Activated T-cell treated with anti-CD3 and anti-CD28 coated beads, Interleukin-2, amount 50 U/mL, for 72 hours (primary cell): ENCODE measurements at places on chromosomes 1 and 21.

DNA sequence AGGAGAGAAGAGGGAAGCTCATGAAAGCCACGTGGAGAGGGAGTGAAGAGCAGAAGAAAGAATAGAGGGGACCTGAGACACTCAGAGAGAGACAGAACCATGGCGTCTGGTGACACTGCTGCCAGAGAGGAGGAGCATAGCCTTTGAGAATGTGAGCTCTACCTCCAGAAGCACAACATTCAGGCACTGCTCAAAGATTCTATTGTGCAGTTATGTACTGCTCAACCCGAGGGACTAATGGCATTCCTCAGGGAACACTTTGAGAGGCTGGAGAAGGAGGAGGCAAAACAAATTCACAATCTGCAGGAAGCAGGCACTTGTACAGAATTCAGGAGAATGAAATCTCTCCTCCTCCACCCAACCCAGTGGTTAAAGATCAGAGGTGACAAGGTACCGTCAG lies 45.1 kb downstream of the BTBD8 start:
- peaks cover 17% of the 10 kb centered on the region for H3K4me1 ChIP-seq
- H3K27me3 ChIP-seq, result no peaks in the 10 kb centered on the region
- no peak for DNase-seq
- H3K4me3 ChIP-seq, result no peak overlapping the region

- H3K4me1 ChIP-seq, result no peaks in the 10 kb centered on the region
- no peak overlapping the region for H3K4me3 ChIP-seq
- no peak overlapping the region for H3K27ac ChIP-seq
- no peaks in the 10 kb centered on the region for H3K27me3 ChIP-seq
- no peaks in the 10 kb centered on the region for H3K36me3 ChIP-seq
- DNase-seq, result no peak
Observed at GRCh38 chr1:208078752-208079151, 165.4 kb downstream of the PLXNA2 start.

- peak overlapping the region; percentile 28 for H3K27ac ChIP-seq
- H3K27me3 ChIP-seq, result no peaks in the 10 kb centered on the region
- H3K4me1 ChIP-seq, result peaks cover 34% of the 10 kb centered on the region
- DNase-seq, result no peak
- peaks cover 7% of the 10 kb centered on the region for H3K36me3 ChIP-seq
- H3K4me3 ChIP-seq, result no peak overlapping the region
Observed at GRCh38 chr1:51439053-51439452, 80.0 kb downstream of the EPS15 start.

- no peaks in the 10 kb centered on the region for H3K36me3 ChIP-seq
- H3K27me3 ChIP-seq, result no peaks in the 10 kb centered on the region
- H3K4me3 ChIP-seq, result no peak overlapping the region
- no peak for DNase-seq
- no peak overlapping the region for H3K27ac ChIP-seq
Observed at GRCh38 chr1:41320895-41321676, 40.1 kb upstream of the FOXO6 start.

- H3K4me3 ChIP-seq, result no peak overlapping the region
- peaks cover 6% of the 10 kb centered on the region for H3K27me3 ChIP-seq
- DNase-seq, result no peak
- no peak overlapping the region for H3K27ac ChIP-seq
Observed at GRCh38 chr1:228792601-228793000, 57.3 kb downstream of the RHOU start.
